ENCODE measurements at places on chromosomes 7 and 10. TPM values are rescaled to one million over a fixed set of nuclear protein-coding genes. Genes with fewer than 3 reads are reported as not detected.

DNA sequence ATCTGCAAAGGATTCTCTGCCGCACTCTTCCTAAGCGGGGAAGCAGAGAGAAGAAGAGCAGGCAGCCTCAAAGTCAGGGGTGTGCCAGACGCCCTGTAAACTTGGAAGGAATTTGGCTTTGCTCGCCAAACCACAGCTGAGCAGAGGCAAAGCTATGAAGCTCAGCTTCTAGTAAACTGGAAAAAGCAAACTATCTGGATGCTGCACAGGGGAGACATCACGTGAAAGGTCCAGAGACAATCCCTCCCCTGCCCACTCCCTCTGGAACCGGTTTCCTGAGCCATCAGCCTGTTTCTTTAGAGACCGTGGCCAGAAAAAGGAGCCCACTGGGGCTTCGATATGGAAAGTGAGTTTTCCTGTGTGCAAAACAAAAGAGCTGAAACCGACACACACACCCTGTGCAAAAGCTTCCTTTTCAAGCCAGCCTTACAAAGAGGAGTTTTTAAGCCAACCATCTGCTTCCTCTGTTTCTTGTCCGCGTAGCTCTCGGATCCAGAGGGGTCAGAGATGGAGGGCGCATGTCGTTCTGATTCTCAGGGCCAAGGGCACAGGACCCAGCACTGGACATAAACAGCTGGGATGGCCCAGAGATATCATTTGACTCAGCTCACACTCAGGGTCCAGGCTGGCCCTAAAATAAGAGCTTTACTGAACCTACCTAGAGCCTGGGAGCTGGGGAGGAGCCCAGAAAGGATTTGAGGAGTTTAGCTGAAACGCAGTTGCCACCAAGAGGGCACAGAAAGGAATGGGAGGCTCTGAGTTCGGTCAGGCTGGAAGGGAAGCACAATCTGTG is 58.2 kb upstream of the DNAAF5 start:
- H3K27me3 ChIP-seq: no peaks in the 10 kb centered on the region
- no peak overlapping the region for H3K4me3 ChIP-seq
- H3K4me1 ChIP-seq: no peaks in the 10 kb centered on the region
- H3K27ac ChIP-seq: no peak overlapping the region

GRCh38 chr10:109960682-109961081 is 37.4 kb upstream of the XPNPEP1 start:
- H3K27ac ChIP-seq: no peak overlapping the region
- no peaks in the 10 kb centered on the region for H3K27me3 ChIP-seq
- H3K36me3 ChIP-seq: no peaks in the 10 kb centered on the region

GRCh38 chr7:129252128-129252527 is 27.3 kb downstream of the AHCYL2 start:
- H3K27ac ChIP-seq: no peak overlapping the region
- DNase-seq: no peak
- no peaks in the 10 kb centered on the region for H3K36me3 ChIP-seq
- no peak overlapping the region for H3K4me3 ChIP-seq
- H3K27me3 ChIP-seq: no peaks in the 10 kb centered on the region

DNA sequence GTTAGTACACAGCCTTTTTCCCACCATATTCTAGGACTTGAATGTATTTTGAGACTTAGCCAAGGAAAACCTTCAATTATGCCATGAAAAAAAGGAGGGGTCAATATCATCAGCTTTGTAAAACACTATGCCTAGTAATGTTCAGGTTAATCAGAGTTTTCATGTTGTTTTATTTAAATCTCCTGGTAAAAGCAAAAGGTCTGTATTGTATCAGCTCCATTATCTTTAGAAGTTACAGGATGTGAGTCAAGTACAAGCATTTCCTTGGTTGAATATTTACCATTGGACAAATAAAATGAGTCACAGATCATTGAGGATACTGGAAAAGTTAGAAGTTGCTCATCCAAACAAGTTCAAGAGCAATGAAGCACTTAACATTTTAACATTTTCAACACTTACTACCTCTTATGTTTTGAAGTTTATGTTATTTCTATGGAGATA is 89.9 kb upstream of the CAPZA2 start:
- no peak for DNase-seq
- H3K36me3 ChIP-seq: no peaks in the 10 kb centered on the region
- no peaks in the 10 kb centered on the region for H3K27me3 ChIP-seq
- H3K27ac ChIP-seq: no peak overlapping the region
- no peak overlapping the region for H3K4me3 ChIP-seq

Gene CLRN3
- not detected for total RNA-seq

DNA sequence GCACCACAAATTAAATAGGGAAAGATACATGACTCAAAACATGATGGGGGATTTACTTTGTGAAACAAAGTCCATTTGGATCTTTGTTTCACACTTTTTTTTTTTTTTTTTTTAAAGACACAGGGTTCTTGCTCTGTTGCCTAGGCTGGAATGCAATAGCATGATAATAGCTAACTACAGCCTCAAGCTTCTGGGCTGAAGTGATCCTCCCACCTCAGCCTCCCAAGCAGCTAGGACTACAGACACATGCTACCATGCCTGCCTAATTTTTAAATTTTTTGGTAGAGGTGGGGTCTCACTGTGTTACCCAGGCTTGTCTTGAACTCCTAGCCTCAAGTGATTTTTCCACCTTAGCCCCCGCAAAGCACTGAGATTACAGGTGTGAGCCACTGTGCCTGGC is 172.6 kb upstream of the KLF14 start:
- DNase-seq: no peak
- no peak overlapping the region for H3K4me3 ChIP-seq
- H3K27me3 ChIP-seq: no peaks in the 10 kb centered on the region
- H3K4me1 ChIP-seq: peaks cover 28% of the 10 kb centered on the region
- no peak overlapping the region for H3K27ac ChIP-seq

Gene UPK3B
- total RNA-seq: 5.3 TPM

GRCh38 chr7:41756650-41757182 is 53.8 kb upstream of the INHBA start:
- no peak overlapping the region for H3K27ac ChIP-seq
- H3K36me3 ChIP-seq: no peaks in the 10 kb centered on the region
- no peak overlapping the region for H3K4me3 ChIP-seq
- H3K27me3 ChIP-seq: no peaks in the 10 kb centered on the region
- no peak for DNase-seq

DNA sequence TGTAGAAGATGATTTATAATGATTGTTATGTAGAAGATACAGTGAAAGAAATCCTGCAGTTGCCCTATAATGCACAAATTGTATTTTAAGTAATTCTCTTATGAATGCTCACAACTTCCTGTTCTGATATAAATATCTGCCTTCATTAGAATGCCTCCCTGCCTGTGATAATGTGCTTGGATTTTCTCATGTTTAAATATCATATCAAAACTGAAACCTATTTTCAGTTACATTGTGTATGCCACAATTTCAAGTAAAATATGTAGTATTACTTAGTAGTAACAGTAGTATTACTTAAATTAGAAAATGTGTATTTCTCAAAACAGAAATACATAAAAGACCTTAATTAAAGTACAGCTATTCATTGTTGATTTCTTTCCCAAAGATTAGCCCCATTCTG is 41.1 kb upstream of the TFEC start:
- no peak overlapping the region for H3K4me3 ChIP-seq
- no peak overlapping the region for H3K27ac ChIP-seq
- H3K36me3 ChIP-seq: no peaks in the 10 kb centered on the region
- DNase-seq: no peak
- no peaks in the 10 kb centered on the region for H3K27me3 ChIP-seq

DNA sequence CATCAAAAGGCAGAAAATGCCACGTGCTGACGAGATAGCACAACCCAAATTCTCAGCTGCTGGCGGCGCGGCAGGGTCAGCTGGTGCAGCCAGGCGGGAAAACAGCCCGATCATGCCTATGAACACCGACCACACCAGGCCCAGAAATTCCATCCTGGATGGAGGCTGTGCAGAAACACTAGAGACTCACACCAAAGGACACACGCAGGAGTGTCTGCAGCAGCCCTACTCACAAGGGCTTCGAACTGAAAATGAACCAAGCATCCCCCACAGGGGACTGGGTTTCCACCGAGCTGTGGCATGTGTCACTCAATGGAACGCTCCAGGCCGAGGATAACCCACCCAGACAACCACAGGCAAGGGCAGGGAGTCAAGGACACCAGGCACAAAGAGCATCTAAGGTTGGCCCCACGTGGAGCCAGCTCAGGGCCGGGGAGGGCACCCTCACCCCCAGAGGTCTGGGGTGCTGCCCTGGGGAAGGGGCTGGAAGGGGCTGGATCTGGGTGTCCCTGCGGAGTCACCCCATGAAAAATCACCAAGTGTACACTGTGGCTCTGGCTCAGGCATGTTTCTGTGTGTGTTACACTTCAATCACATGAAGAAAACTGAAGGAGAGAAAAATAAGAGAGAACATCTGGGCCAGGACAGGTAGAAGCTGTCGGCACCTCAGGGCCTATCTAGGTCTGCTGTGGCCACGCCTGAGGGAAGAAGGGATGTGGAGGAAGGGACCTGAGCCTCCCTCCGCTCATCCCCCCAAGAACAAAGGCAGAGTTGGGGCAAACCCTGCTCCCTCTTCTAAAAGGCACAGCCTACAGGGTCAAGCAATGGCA is 33.0 kb downstream of the RASGEF1A start:
- no peak overlapping the region for H3K4me3 ChIP-seq
- H3K27me3 ChIP-seq: peaks cover under 1% of the 10 kb centered on the region
- no peaks in the 10 kb centered on the region for H3K36me3 ChIP-seq
- no peak overlapping the region for H3K27ac ChIP-seq
- H3K4me1 ChIP-seq: peaks cover 31% of the 10 kb centered on the region
- DNase-seq: no peak

DNA sequence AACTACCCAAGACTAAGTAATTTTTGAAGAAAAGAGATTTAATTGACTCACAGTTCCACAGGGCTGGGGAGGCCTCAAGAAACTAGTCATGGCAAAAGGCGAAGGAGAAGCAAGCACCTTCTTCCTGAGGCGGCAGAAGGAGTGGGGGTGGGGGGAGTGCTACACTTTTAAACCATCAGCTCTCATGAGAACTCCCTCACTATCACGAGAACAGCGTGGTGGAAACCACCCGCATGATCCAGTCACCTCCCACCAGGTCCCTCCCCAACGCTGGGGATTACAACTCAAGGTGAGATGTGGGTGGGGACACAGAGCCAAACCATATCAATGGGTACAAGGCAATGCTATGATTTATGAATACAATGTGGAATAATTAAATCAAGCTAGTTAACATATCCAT is 241.9 kb downstream of the PTPRN2 start:
- no peak overlapping the region for H3K4me3 ChIP-seq
- DNase-seq: no peak
- no peak overlapping the region for H3K27ac ChIP-seq
- H3K4me1 ChIP-seq: no peaks in the 10 kb centered on the region

DNA sequence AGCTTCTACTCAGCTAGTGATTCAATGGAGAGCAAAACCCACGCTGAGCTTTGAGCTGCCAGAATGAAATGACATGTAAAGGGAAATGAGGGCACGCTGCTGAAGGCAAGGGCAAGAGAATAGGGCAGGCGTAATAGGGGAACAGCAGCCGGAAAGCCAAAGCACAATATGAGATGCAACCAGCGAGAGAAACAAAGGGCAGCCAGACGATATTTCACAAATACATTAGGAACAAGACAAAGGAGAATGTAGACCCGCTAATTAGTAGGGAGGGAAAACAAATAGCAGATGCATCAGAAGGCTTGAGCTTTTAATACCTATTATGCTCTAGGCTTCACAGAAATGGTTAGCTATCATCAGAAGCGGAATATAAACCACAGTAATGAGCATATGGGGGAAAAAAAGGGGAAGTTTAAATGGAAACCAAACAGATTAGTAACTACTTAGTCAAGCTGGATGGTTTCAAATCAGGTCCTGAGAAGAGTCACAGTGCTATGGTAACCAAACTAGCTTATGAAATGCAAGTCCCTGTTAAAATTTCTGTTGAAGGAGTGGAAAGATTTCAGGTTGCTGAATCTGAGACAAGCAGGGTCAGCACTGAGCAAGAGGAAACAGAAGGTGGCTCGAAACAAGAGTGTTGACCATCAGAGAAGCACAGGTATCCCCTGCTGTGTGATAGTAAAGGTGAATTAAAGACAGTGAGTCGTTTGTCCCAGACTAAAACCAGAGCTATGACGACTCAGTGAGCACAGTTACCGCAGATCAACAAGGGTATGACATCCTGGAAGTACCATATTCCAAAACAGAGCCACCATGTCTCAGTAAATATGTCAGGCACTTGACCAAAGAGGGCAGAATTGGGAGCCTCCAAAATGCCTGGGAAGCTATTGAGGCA is 496.9 kb upstream of the CELF2 start:
- no peaks in the 10 kb centered on the region for H3K36me3 ChIP-seq
- no peaks in the 10 kb centered on the region for H3K4me1 ChIP-seq
- no peak for DNase-seq
- H3K4me3 ChIP-seq: no peak overlapping the region
- no peaks in the 10 kb centered on the region for H3K27me3 ChIP-seq
- H3K27ac ChIP-seq: no peak overlapping the region

All from natural killer cell (primary cell).